ENCODE measurements at places on chromosomes 4 and X.

- no peak for DNase-seq
Measured at GRCh38 chr4:12579172-12579571, 905.0 kb downstream of the RAB28 start.

GRCh38 chr4:120053911-120054310 lies 12.7 kb downstream of the MAD2L1 start:
- DNase-seq: no peak

- DNase-seq: no peak
Measured at GRCh38 chr4:159410076-159410777, 307.3 kb downstream of the RAPGEF2 start.

- DNase-seq: no peak
Measured at GRCh38 chrX:153516073-153516472, 1.4 kb upstream of the ATP2B3 start.

- no peak for DNase-seq
Measured at GRCh38 chr4:85210353-85210752, 243.9 kb upstream of the WDFY3 start.

- DNase-seq: no peak
Measured at GRCh38 chr4:24279911-24280375, 304.4 kb downstream of the DHX15 start.

GRCh38 chrX:149036086-149036485 lies 469.0 kb downstream of the IDS start:
- no peak for DNase-seq

DNA sequence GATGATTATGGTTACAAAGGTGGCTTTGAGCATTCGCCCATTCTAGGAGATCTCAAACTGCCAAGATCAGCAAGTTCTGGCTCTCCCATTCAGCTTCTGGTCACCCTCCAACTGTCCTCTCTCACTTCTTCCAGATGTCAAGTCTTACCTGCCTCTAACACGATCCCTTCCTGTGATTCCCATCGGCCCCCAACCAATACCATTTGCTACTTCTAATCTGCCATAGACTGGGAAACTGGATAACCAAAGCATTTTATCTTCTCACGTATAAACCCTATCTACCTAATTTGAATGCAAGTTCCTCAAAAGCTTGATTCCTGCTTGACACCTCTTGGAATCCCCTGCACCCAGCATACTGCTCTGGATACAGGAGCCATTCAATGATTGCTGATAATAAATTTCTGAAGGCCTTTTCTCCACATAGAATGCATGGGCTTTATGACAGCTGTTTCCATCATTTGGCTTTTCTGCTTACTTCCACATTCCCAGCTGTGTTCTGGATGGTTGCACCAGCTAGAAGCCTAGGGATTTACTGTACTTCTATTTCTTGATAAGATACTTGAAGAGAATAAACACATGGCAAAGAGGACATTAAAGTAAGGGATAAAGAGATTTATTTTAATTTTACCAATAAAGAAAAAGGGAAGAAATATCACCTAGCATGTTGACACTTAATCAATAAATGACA lies 9.6 kb downstream of the GPC4 start:
- no peak for DNase-seq

GRCh38 chr4:1249731-1250526 lies 999 bp upstream of the CTBP1 start:
- no peak for DNase-seq

- DNase-seq: no peak
Measured at GRCh38 chrX:132171478-132171877, 43.7 kb upstream of the FRMD7 start.

DNA sequence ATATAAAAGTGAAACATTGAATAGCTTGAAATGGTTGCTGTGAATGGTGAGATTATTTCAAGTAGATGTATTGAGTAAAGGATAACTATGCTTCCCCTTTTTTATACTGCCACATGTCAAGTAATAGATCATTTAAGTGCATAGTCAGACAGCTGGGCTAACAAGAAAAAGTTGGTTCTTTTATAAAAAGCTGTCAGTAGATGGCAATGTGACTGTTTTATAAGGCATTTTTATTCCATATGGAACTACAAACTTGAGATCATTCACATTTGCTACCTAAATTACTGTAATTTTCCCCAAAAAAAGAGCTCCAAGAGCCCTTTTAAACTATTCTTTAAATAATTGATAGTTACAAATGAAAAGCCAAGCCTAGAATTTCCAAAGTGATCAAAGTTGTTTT lies 831.0 kb downstream of the C4orf33 start:
- DNase-seq: no peak

GRCh38 chr4:173490817-173491528 lies 39.1 kb downstream of the HAND2 start:
- no peak for DNase-seq

GRCh38 chr4:107780665-107781064 lies 44.1 kb upstream of the SGMS2 start:
- no peak for DNase-seq

DNA sequence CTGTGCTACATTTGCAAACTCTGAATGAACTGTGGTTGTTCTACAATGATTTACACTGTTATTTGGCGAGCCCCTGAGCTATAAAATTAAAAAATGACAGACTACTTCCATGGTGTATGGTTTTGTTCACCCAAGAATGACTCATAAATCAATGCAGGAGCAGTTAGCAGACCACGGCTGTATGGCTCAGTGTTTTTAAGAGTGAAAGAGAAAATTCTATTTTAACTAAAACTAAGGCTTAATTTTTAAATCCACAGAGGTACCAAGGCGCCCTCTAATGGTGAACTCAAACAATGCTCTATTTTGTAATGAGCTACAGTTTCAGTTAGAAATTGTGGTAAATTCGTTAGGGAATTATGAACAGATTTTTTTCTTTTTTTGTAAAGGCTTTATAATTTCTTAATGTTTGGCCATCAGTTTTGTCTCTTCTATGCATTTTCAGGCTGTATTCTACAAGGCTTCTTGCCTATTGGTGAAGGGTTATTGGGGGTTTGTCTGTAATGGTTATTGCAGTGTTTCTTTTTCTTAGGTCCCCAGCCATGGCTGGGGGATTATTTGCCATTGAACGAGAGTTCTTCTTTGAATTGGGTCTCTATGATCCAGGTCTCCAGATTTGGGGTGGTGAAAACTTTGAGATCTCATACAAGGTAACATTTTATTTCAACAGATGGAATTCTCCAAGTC lies 32.5 kb downstream of the HMGB2 start:
- DNase-seq: no peak

GRCh38 chrX:26851981-26852380 lies 611.2 kb downstream of the PPP4R3C start:
- DNase-seq: peak; percentile 12

- DNase-seq: no peak
Measured at GRCh38 chr4:26015133-26015651, 101.2 kb downstream of the SMIM20 start.

- no peak for DNase-seq
Measured at GRCh38 chr4:119498527-119498926, 130.1 kb downstream of the PDE5A start.

- no peak for DNase-seq
Measured at GRCh38 chrX:69173906-69174305, 8.7 kb upstream of the PJA1 start.

GRCh38 chrX:139881130-139881529 lies 51.7 kb downstream of the ATP11C start:
- DNase-seq: no peak

- DNase-seq: no peak
Measured at GRCh38 chr4:151152028-151152427, 52.6 kb downstream of the RPS3A start.

- DNase-seq: no peak
Measured at GRCh38 chr4:74623041-74623440, 171.3 kb downstream of the BTC start.

DNA sequence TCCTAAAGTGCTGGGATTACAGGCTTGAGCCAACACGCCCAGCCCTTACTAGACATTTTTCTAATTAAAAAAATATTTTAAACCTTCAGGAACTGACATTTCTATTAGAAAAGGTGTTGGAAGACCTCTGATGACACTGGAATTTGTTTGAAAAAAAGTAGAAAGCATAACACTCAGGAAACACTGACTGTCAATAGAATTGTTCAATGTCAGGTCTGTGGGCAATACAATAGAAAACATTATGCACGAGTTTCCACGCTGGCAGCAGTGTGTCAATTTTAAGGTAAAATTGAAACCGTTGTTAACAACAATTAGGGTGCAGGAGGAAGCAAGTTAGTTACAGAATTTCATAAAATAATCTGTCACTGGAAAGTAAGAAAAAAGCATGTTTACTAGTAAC lies 140.7 kb upstream of the KLHL4 start:
- DNase-seq: no peak

GRCh38 chrX:28189011-28189410 lies 207.8 kb upstream of the DCAF8L1 start:
- DNase-seq: no peak

GRCh38 chr4:153495480-153496193 lies 29.5 kb downstream of the TMEM131L start:
- DNase-seq: no peak

- DNase-seq: no peak
Measured at GRCh38 chr4:169025184-169025583, 15.1 kb upstream of the CBR4 start.

DNA sequence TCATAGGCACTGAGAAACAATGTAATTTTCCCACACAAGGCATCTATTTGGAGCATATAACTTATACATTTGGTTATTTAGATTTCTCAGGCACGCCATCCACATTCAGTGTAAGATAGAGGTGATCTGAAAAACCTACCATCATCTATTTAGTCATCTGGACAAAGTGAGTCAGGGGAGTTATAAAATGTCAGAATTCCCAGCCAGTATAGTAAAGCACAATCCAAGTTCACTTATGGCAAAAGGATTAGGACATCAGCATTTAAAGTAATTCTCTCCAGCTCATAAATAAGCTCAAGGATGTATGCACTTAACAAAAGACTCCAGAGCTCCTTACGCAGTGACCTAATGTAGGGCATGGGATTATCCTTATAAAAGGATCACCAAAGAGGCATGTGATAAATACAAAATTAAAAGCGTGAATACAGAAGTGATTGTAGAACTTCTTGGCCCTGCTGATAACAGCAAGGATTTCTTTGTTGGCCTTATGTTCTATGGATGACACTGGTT lies 65.3 kb upstream of the DCLK2 start:
- DNase-seq: no peak

GRCh38 chr4:109207898-109208297 lies 94.6 kb downstream of the COL25A1 start:
- DNase-seq: no peak

DNA sequence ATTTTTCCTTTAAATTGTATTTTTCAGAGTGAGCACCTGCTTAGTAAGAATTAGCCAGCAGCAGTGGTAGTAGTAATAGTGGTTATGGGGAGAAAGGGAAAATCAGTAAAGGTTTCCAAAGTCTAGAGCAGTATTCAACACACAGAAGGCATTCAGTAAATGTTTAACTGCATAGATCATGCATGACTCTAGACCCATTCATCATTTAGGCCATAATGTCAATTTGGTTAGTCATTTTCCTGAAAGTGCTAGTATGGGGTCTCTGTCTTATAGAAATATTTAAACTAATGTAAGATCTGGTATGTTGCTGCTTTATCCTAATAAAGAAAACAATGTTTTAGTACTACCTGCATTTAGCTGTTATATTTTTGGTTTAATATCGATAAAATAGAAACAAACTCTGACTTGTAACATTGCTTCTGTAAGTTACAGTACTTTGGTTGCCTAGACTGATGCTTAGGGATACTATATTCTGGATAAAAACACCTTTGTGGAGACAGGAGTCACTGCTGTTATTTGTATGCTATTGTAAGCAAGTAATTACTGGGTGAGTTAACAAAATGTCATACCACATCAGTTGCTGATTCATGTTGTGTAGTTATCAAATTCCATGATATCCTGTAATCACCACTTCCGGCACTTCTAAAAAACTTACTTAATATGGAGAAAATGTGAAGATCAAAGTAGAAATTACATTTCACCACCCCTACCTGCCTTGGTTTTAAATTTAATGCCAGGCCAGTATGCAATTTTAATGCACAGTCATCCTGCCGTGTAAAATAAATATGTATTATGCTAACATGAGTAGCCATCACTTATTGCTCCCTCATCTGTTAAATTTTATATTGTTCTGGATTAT lies 115.8 kb upstream of the BMPR1B start:
- DNase-seq: no peak

GRCh38 chr4:69713593-69713992 lies 46.8 kb downstream of the SULT1B1 start:
- DNase-seq: no peak

GRCh38 chr4:41728573-41728913 lies 20.0 kb downstream of the PHOX2B start:
- DNase-seq: no peak

DNA sequence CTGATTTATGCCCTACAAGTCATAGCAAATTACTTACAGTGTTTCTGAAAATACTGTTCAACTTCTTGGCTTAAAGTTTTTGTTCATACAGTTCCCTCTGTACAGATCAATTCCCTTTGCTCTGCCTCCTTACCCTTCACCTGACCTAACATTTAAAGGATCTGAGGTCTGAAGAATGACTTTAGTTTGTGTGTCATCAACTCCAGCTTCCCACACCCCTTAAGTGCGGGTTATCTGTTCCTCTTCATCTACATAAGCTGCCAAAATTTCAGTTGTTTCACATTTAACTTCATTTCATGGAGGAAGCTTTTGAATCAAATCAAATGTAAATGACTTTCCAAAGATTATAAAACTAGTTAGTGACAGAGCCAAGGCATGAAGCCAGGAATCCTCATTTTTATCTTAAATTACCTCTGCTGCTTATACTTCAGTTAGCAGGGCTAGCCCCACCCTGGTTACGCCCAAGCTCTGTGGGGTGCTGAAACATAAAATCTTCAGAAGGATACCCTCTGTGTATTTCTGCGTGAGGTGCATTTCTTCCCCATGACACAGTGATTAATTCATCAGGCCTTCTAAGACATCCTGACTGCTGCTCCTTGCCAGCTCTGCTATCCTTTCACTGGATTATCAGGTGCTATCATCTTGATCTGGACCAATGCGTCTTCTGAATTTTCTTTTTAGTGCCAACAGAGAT lies 16.5 kb downstream of the CXCL1 start:
- DNase-seq: no peak

DNA sequence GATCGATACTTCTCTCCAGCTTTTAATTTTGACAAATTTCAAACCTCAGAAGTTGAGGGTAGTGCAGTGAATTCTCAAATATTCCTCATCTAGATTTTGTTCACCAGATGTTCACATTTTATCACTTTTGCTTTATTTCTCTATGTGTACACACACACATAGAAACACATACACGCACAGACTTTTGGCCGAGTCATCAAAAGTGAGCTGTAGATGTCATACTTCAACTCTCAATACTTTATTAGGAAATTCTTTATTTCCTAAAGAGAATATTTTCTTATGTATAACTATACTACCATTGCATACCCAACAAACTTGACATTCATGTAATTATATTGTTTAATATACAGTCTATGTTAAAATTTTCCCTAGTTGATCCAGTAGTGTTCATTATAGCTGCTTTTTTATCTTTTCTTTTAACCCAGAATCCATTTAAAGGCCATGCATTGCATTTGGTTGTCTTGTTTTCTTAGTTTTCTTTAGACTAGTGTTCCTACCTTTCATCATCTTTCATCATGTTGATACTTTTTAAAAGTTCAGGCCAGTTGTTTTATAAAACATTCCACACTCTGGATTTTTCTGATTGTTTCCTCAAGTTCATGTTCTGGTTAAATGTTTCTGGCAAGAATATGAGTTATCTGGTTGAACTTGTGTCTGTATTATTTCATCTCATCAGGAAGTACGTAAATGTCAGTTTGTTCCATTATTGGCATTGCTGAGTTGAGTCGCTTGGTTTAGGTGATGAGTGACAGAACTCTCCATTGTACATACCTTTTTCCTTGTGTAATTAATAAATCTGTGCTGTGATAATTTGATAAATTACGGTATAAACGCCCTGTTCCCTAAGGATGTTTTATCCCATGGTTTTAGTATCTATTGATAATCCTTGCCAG lies 94.1 kb upstream of the TLR2 start:
- no peak for DNase-seq

All from NCI-H2171 (cell line).